Gastrocnemius medialis (tissue), 4 donors: ENCODE measurements at places on chromosomes 16 and 17. TPM values are rescaled to one million over a fixed set of nuclear protein-coding genes. Genes with fewer than 3 reads are reported as not detected.

The SULT1A2 gene
- total RNA-seq: not detected

The ZPBP2 gene
- not detected for total RNA-seq

The TMEM204 gene
- 27.7 TPM for total RNA-seq

The KRT36 gene
- total RNA-seq: not detected

The FBRS gene
- 34.8 TPM for total RNA-seq

The COX4I1 gene
- total RNA-seq: 666 TPM

The PRR29 gene
- 0.13 TPM for total RNA-seq

The ACACA gene
- 28.9 TPM for total RNA-seq

The CHAD gene
- 8.8 TPM for total RNA-seq

The HOXB8 gene
- not detected for total RNA-seq

The TNK1 gene
- not detected for total RNA-seq

The POLR2C gene
- total RNA-seq: 135 TPM

The AATK gene
- 0.31 TPM for total RNA-seq

The KRTAP3-1 gene
- total RNA-seq: not detected

The STAT5B gene
- total RNA-seq: 77.3 TPM

The SLC5A10 gene
- not detected for total RNA-seq

The CCR7 gene
- not detected for total RNA-seq

The TEKT1 gene
- total RNA-seq: not detected

The ZSCAN10 gene
- not detected for total RNA-seq

The APOH gene
- total RNA-seq: 4.4 TPM

The CCL11 gene
- total RNA-seq: not detected

The CASKIN1 gene
- 0.07 TPM for total RNA-seq

The FAM171A2 gene
- total RNA-seq: 0.23 TPM

The MGAT5B gene
- not detected for total RNA-seq

The DNAH17 gene
- not detected for total RNA-seq

The HOXB2 gene
- total RNA-seq: 22.1 TPM

The FN3K gene
- 3.1 TPM for total RNA-seq

The DNAAF1 gene
- not detected for total RNA-seq

The C17orf78 gene
- not detected for total RNA-seq

The CD300LG gene
- total RNA-seq: 18.4 TPM

The FLOT2 gene
- total RNA-seq: 23.2 TPM

The CRYBA1 gene
- total RNA-seq: not detected

The GAST gene
- not detected for total RNA-seq

The CCDC92B gene
- not detected for total RNA-seq

The BMERB1 gene
- 112 TPM for total RNA-seq
